Tongue (tissue), 3 donors: ENCODE measurements at places on chromosomes 6 and 20. TPM values are rescaled to one million over a fixed set of nuclear protein-coding genes. Genes with fewer than 3 reads are reported as not detected.

GRCh38 chr20:3045042-3045815 lies 623 bp upstream of the MRPS26 start:
- no peak for DNase-seq

The DUSP15 gene
- total RNA-seq = 0.82 TPM

DNA sequence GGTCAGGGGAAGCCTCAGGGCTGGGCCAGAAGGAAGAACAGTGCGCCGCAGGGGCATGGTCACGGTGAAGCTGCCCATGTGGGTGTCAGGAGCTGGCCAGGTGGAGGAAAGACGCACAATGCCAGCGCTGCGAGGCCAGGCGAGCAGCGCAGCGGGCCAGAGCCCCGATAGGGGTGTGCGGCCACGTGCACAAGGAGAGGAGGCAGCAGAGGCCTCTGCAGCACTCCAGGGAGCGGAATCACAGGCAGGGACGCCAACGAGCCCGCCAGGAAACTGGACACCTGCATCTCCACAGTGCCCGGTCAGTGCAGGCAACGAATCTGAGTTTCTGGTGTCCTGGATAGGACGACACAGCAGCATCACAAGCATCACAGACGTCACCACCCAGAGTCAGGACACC lies 35.7 kb downstream of the TAF4 start:
- DNase-seq = no peak

- no peak for DNase-seq
These were observed 32.0 kb downstream of the TRERF1 start for GRCh38 chr6:42419490-42420280.

The RNF146 gene
- total RNA-seq = 64.4 TPM

- peak; percentile 28 for DNase-seq
These were observed 36.8 kb downstream of the GNAS start for GRCh38 chr20:58889334-58889760.
